ENCODE measurements at places on chromosomes 1 and 21.

DNA sequence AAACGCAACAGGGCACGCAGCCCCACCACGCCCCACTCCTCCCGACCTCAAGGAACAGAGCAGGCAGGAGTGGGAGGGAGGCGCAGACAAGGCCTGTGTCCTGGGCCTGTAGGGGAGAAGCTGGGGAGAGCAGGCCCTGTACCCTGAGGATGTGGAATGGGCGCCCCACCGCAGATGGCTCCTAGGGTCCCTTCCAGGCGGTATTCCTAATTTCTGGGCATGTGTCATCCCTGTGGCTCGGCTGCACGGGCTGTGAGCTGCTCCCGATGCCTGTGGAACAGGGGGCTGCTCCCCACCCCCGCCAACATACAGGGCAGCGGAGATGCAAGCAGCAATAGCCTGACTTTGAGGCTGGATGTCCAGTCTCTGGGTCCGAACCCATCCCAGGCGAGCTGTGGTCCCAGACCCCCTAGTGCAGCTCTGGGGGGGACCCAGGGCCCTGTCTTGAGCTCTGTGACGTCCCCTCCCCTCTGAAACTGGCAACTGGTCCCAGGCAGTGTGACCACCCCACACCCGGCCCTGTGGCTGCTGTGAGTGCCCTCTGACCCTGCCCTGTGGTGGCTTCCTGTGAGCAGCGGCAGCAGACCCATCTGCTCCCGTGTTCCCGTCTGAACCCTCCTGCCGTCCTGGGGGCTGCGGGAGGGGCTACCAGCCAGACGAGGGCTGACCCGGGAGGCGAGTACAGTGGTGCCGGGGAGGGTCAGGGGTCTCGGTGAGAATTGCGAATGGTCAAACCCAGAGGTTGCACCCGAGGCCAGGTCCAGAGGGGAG is 13.9 kb upstream of the COL6A2 start:
- no peak for DNase-seq

DNA sequence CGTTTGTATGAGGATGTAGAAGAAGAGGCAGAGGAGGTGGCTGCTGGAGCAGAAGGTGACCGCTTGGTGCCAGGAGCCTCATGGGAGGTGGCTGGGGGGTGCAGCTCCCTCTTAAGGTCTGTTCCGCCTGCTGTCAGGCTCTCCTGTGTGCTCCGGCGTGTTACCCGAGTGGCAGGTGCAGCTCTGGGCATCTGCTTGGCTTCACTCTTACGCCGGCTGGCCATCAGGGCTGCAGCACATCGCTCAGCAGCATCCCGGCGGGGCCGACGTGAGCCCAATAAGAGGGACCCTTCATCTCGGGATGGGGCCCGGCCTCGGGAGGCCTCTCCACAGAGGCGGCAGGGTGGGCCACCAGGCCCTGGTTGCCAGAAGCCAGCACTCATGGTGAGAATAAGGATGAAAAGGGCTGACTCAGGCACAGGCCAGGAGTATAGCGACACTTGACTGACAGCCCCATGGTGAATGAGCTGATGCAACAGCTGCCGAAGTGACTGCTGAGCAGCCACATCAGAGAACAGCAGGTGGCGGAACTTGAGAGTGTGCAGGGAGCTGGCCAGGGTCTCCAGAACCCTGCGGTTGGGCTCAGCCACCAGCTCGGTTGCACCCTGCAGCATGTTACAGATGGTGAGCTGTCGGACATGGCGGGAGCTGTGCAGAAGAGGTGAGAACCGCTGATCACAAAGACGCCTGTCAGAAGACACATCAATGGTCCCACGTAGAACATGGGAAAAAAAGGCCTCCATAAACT is 17.5 kb downstream of the LRRC41 start:
- no peak for DNase-seq

- no peak for DNase-seq
Observed at GRCh38 chr21:37073417-37074196, 553 bp downstream of the TTC3 start.

- DNase-seq = no peak
Observed at GRCh38 chr1:235735621-235736020, 86.0 kb upstream of the GNG4 start.

- DNase-seq = no peak
Observed at GRCh38 chr21:33870768-33871167, 44.8 kb downstream of the ATP5PO start.

- DNase-seq = no peak
Observed at GRCh38 chr21:25862596-25862995, 127.8 kb downstream of the GABPA start.

- no peak for DNase-seq
Observed at GRCh38 chr1:203142684-203143408, 15.3 kb downstream of the ADORA1 start.

DNA sequence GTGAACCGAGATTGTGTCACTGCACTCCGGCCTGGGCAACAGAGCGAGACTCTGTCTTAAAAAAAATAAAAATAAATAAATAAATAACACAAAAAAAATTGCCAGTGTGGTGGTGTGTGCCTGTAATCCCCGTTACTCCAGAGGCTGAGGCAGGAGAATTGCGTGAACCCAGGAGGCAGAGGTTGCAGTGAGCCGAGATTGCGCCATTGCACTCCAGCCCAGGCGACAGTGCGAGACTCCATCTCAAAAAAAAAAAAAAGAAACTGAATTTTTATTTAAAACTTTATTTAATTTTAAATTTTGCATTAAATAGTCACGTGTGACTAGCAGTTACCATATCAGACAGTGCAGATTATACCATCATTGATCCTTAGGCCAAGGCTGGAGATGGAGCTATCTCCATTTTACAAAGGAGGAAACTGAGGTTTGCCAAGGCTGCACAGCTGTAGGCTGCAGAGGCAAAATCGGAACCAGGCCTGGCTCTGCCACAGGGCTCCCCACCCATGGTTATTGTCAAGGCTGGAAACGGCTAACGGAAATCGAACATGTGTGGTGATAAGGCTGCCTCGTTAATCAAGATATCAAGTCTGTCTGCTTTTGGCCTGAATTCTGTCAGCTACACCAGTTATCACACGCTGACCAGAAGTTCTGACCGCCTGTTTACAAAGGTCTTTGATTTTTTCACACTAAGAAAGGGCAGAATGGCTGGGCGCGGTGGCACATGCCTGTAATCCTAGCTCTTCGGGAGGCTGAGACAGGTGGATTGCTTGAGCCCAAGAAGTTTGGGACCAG is 20.5 kb downstream of the HSPG2 start:
- no peak for DNase-seq

GRCh38 chr1:77757603-77758002 is 2.0 kb downstream of the USP33 start:
- DNase-seq = no peak

GRCh38 chr1:224211206-224211962 is 28.3 kb downstream of the DEGS1 start:
- no peak for DNase-seq

GRCh38 chr1:154975409-154976059 is 1.1 kb downstream of the CKS1B start:
- DNase-seq = no peak

- no peak for DNase-seq
Observed at GRCh38 chr1:64826991-64827390, 82.1 kb downstream of the RAVER2 start.

DNA sequence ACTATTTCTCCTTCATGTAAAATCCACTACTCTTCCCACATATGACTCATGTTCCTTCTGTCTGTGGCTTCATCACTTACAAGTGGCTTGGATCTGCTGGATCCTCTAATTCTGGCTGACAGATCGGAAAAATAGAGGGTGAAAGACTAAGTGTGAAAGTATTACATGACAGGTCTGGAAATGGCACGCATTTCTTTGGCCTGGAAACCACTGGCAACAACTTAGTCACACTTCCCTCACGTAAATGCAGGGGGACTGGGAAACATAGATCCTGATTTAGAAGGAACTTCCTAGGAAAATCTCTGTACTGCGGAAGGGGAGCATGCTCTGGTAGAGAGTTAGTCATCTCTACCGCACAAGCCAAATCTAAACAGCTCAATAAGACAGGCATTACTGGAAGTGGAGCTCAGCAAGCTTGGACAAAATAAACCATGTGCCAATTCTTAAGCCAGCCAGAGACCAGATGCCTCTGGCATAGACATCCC is 305.4 kb upstream of the PTBP2 start:
- DNase-seq = no peak

GRCh38 chr1:64203420-64203819 is at the start of gene UBE2U:
Gene UBE2U (plus strand): TSS chr1:64203623. CDS start chr1:64204051, 428 bp downstream.
- DNase-seq = no peak

GRCh38 chr1:89630048-89630447 is 2.9 kb upstream of the LRRC8C start:
- DNase-seq = no peak

- DNase-seq = no peak
Observed at GRCh38 chr1:226571893-226572292, 23.3 kb downstream of the STUM start.

Data from neural crest cell (in vitro differentiated cells).